Lower leg skin (tissue), 4 donors: ENCODE measurements at places on chromosomes 6 and 20. TPM values are rescaled to one million over a fixed set of nuclear protein-coding genes. Genes with fewer than 3 reads are reported as not detected.
A peak's percentile ranks its signal among the peaks of the same experiment; 100 is the strongest.

The TREML2 gene
- 0.06 TPM for total RNA-seq

The CST2 gene
- total RNA-seq: not detected

DNA sequence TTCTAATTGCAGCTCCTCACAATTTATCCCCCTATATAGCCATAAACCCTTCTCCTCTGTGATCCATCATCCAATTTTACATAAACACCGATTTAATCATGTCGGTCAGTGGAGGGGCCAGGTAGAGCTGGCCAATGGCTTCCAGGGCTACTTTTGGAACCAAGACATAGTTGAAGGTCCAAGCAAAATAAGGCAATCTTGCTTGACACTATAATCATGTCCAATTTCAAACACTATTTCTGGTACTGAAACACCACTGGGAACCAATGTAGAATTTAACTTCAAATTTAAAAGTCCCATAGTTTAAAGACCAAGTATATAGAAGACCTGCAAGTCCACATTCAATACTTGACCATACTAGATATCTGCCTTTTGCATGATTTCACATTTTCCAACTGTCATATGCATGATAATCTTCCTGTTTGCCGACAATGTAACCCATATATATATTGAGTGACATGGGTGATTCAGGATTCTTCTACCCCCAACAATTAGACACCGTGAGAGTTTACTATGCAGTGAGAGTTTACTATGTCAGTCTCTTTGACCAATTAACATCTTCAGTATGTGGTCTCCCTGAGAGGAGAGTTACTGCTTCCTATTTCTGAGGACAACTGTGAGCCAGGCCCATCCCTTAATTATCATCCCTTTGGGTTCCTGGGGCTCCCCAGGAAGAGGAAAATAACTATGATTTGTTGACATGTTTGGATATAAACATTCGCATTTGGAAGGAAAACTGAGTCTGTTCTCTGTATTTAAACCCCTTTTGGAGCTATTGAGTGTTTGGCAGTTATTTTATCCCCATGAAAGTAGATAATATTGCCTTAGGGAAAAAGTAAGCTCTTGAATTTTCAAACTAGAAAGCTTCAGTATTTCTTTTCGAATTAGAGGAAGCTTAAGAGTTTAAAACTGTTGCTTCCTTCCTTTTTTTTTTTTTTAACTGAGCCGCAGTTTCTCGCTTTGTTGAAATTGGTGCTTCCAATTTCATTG lies 31.8 kb downstream of the SAMD3 start:
- DNase-seq: no peak

- DNase-seq: peak; percentile 67
Measured at GRCh38 chr6:169994739-169995138, 243.3 kb downstream of the ERMARD start.

DNA sequence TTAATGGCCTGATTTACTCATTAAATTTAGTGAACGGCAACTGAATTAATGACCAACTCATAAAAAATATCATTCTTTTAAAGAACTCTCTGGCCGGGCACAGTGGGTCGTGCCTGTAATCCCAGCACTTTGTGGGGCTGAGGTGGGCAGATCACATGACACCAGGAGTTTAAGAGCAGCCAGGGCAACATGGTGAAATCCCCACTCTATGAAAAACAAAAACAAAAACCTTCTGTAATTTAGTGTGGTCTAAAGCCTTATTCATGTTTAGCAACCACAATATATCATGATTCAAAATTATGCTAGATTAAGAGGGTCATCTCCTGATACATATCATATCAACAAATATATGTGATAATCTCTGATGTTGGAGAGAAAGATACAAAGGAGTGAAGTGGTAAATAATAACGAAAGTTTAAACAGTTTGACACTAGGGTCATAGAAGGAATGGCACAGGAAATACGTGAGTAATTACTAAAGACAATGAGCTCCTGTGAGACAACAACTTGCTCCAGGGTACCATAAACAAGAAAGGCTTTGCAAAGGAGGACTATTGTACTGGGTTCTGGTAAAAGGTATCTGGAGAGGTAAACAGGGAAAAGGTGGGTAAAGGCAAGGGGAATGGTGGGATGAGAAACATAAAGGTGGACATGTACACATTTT lies 5.7 kb downstream of the ELOVL4 start:
- no peak for DNase-seq

DNA sequence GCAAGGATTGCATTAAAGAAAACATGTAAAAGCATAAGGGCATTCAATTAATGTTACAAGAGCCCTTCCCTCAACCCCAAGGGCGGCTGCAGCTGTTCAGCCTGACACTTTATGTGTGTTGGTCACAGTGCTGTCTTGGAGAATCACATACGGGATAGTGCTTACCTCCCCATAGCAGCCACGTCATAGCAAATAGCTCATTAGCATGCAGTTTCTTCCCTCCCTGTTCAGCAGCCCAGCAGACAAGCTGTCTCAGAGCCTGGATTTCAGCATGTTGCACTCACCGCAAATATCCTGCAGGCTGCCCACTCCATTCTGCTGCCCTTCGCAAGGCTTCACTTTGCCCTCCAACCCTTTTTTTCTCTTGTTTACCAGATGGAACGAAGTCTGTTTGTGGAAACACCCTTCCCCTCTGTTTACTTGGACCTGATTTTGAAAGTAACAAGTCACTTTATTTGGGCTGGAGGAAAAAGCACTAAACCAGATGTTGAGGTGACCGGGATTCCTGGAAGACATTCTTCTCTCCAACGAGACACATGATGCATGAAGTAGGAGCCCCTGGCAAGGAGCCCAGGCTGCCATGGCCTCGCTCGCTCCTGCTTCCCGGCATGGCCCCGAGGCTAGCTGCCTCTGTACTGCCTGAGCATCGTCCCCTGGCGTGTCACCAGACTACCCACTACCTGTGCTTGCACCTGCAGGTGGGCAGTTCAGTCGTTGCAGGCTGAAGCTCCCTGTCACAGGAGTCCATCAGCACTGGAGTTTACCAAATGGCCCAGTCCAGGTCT lies 151.6 kb upstream of the GMDS start:
- DNase-seq: no peak

GRCh38 chr6:29593199-29593855 lies 8.4 kb downstream of the OR2H2 start:
- DNase-seq: no peak

DNA sequence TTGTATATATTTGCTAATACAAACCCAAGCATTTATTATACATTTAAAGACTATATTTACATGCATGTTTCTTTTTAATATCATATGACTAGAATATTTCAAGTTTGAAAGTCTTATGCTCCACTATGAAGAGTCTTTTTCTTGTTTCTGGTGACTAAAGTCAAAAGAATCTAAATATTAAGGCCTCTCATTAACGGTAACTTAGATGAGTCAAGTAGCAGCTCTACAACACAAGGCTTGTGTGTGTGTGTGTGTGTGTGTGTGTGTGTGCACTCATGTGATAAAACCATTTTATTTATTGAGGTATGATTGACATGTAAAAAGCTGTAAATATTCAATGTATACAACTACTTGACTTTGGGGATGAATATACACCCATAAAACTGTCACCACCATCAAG lies 275.6 kb downstream of the TFAP2B start:
- no peak for DNase-seq

The OR2H2 gene
- total RNA-seq: not detected

- DNase-seq: no peak
Measured at GRCh38 chr20:805713-806112, 27.8 kb upstream of the FAM110A start.

The CYP39A1 gene
- 38.2 TPM for total RNA-seq

GRCh38 chr6:158630938-158631616 lies 13.5 kb downstream of the DYNLT1 start:
- peak; percentile 90 for DNase-seq

- no peak for DNase-seq
Measured at GRCh38 chr6:125741336-125741735, 8.1 kb upstream of the HEY2 start.

DNA sequence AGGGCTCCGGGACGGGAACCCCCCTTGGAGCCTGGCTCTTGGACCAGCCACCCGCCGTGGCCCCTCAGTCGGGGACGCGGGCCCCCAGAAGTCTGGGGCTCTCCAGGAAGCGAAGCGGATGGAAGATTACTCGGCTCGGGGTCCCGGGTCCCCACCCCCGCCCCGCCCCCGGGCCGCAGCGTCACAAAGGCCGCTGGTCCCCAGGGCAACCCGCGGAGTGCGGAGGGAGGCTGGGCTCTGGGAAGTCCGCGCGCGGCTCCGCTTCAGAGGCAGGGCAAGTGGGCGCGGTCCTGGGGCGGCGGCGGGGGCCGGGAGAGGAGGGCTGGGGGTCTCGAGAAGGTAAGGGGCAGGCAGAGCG lies at the start of gene FNDC11:
Gene FNDC11, plus strand, starts transcription at position 227 of the 358 bp plus-strand sequence. CDS start 1,505 bp downstream, outside the sequence.
- DNase-seq: no peak

The SLC32A1 gene
- not detected for total RNA-seq

GRCh38 chr6:6596529-6597328 lies 8.2 kb downstream of the LY86 start:
- DNase-seq: no peak

The ETV7 gene
- total RNA-seq: 15.5 TPM

DNA sequence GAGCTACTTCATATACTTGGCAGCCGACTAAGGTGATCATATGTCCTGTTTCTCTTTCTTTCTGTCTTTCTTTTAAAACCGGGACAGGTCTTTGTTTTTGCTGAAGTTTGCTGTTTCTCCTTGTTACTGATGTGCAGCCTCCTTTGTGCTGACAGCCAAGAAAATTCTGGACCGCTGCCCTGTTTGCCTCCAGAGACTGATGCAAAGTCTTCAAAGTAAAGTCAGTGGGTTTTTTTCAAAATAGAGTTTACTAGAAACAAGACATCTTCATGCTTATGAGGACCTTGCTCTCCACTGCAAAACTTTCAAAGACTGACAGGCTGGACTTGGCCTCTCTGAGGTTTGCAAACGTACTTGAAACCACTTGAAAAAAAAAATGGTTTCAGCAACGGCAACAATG lies 510.5 kb upstream of the MAP3K7 start:
- no peak for DNase-seq

- DNase-seq: no peak
Measured at GRCh38 chr6:125945378-125946141, 11.0 kb upstream of the HINT3 start.
